ENCODE measurements at places on chromosomes 2 and 18.

GRCh38 chr18:32391126-32391525 is 79.6 kb downstream of the GAREM1 start:
- DNase-seq: no peak

DNA sequence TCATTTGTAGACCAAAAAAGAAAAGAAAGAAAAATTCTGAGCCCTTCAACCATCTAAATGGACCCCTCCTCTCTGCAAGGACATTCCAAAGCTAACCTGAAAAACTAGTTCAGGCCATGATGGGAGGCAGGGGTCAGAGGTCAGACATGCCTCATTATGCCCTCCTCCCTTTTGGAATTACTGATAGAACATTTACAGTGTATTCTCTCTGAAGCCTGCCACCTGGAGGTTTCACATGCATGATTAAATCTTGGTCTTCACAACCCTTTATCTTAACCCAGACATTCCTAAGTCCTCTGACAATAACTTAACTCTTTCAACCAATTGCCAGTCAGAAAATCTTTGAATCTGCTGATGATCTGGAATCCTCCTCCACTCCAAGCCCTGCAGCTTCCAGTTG is 86.0 kb downstream of the SPP2 start:
- DNase-seq: no peak

DNA sequence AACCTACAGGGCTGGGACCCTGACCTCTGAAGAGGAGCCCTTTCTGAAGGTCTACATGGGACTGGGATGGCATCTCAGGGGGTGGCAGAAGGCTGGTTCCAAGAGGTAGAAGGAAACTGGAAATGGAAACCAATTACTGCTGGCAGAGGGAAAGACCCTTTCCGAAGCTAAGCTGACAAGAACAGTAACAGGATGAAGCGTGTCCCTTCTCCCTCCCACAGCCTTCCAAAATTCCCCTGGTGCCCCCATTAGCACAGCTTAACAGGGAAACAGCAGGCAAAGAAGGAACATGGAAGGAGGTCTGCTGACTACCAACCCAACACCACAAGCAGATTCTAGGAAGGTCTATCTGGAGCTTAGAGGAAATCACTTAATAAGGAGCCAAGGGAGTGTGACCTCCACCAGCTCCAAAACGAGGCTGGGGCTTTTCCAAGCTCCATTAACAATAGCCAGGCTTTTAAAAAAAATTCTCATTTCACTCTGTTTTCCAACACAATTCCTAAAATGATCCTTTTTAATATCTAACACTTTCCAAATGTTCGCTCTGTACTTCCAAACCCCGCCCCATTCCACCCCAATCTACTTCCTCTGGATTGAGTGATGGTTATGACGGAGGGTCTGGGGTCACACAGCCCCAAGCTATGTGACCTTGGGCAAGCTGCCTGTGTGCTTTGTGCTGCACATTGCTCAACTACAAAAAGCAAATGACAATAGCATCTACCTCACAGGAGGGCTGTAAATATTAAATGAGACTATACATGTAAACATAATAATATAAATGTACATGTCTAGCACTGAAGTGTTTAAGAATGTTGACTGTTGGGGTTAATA is 55.2 kb downstream of the STK39 start:
- no peak for DNase-seq

- DNase-seq: no peak
Measured at GRCh38 chr18:73944715-73945114, 202.9 kb downstream of the FBXO15 start.

DNA sequence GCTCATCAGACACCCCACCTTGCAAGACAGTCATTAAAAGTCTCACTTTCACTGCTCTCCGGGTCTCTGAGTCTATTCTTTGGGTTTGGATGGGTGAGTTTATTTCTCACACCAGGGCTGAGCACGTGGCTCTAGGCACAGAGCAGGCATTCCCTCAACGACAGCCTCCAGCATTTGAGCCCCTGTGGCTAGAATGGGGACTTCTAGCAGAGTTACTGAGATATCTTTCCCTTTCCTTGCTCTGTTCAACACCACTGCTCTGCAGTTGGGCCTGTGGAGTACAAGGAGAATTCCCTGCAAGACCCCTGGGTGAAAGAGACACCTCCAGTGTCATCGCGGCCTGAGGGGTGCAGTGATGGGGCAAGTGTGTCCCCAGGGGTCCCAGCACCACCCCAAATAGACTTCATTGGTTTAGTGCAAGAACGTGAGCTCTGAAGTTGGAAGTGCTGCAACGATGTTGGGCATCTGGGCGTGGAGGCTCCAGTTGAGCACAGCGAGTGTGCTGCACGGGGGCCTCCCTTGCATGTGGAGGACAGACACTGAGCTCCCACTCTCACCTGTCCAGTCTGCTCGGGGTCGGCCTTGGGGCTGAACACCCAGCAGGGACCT is 184.1 kb upstream of the HS6ST1 start:
- DNase-seq: no peak

Measured in Right ventricle myocardium superior (tissue), 1 donor.